ENCODE measurements at places on chromosomes 11 and 22. TPM values are rescaled to one million over a fixed set of nuclear protein-coding genes. Genes with fewer than 3 reads are reported as not detected.

Gene XKR3
- not detected for total RNA-seq

Gene ACTN3
- not detected for total RNA-seq

Gene CARD10
- not detected for total RNA-seq

Gene FAM168A
- total RNA-seq = 27.8 TPM

Gene CNTF
- total RNA-seq = 2.8 TPM

Gene TRPC6
- not detected for total RNA-seq

Gene TMPRSS13
- total RNA-seq = 2.5 TPM

Gene HEPN1
- not detected for total RNA-seq

Gene TMPRSS6
- total RNA-seq = 1.1 TPM

Gene LDHA
- 1,270 TPM for total RNA-seq

Gene TNNT3
- 2.6 TPM for total RNA-seq

Gene NEFH
- total RNA-seq = 4.7 TPM

Gene DLAT
- 36.7 TPM for total RNA-seq

Gene OR2AG1
- not detected for total RNA-seq

Gene GRK3
- total RNA-seq = 36.6 TPM

Gene NRGN
- total RNA-seq = 6.1 TPM

Gene SLC22A6
- not detected for total RNA-seq

Gene ZNRF3
- 1.3 TPM for total RNA-seq

Gene MFRP
- total RNA-seq = not detected

Gene RHOD
- total RNA-seq = not detected

Gene CRYBA4
- not detected for total RNA-seq

Gene HEPACAM
- not detected for total RNA-seq

Gene SCGB2A2
- not detected for total RNA-seq

Gene CHRNA10
- total RNA-seq = 2.6 TPM

Gene ISX
- not detected for total RNA-seq

Data from activated CD8-positive, alpha-beta T cell treated with anti-CD3 and anti-CD28 coated beads, Interleukin-2, amount 10 ng/mL, durations not matched to agents 7 days and 5 days (primary cell).